ENCODE measurements at places on chromosomes 16 and 17.
A peak's percentile ranks its signal among the peaks of the same experiment; 100 is the strongest.

DNA sequence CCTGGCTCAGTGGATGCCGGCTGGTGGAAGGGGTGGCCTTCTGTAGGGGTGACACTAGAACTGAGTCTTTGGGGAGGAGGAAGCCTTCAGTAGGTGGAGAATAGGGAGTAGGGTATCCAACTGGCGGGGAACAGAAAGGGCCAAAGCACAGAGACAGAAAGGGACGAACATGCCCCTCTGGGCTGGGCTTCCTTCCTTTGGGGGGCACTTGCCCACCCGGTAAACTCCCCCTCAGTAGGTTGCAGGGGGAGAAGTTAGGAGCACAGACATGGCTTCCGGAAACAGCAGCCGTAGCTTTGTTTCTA is 774 bp downstream of the ENGASE start:
- DNase-seq = peak; percentile 19

- DNase-seq = no peak
Measured at GRCh38 chr16:83630979-83631378, 176.8 kb upstream of the HSBP1 start.

GRCh38 chr17:33229499-33229898 is 63.6 kb downstream of the ASIC2 start:
- no peak for DNase-seq

- no peak for DNase-seq
Measured at GRCh38 chr17:12909046-12909445, 108.8 kb downstream of the ELAC2 start.

GRCh38 chr16:1416521-1416941 is 2.0 kb upstream of the UNKL start:
- no peak for DNase-seq

GRCh38 chr16:89176147-89176690 is 4.7 kb downstream of the CDH15 start:
- DNase-seq = no peak

- DNase-seq = no peak
Measured at GRCh38 chr16:71426069-71426879, 15.6 kb downstream of the TLE7 start.

DNA sequence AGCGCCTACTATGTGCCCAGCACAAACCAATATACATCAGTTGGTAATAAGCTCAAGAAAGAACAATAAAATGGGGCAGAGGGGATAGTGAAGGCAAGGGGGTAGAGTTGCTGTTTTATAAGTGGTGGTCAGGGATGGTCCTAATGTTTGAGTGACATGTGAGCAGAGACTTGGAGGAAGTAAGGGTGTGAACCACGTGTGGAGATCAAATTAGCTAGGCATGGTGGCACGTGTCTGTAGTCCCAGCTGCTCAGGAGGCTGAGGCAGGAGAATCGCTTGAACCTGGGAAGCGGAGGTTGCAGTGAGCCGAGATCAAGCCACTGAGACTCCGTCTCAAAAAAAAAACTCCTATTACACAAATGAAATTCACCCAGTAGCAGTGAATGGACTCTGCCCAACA is 56.5 kb downstream of the IRX6 start:
- DNase-seq = no peak

DNA sequence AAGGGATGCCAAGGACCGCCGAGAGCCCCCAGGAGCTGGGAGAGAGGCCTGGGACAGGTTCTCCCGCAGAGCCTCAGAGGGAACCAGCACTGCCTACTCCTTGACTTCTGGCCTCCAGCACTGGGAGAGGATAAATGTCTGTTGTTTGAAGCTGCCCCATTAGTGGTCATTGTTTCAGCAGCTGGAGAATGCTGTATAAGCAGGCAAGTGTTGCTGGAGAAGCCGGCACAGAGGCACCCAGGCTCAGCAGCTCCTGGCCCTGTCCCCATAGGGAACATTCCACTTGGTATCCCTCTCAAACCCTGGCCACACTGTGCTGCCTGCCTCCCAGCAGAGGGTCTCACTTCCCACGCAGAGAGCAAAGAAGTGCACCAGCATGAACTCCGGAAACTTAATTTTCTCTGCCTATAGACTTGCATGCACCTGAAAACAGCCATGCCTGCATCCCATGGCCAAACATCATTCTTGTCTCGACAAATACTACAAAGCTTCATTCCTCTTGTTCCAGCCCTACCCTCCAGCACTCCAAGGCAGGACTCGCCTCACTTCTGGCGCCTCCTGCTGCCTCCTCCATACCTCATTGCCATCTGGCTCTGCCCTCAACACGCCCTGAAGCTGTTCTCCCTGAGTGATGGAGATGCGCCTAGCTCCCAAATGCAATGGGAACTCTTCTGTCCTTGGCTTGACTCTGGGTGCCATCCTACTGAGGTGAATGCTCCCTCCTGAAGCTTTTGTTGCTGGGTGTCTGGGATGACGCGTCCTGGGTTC is 88.1 kb downstream of the DNAH17 start:
- DNase-seq = no peak

DNA sequence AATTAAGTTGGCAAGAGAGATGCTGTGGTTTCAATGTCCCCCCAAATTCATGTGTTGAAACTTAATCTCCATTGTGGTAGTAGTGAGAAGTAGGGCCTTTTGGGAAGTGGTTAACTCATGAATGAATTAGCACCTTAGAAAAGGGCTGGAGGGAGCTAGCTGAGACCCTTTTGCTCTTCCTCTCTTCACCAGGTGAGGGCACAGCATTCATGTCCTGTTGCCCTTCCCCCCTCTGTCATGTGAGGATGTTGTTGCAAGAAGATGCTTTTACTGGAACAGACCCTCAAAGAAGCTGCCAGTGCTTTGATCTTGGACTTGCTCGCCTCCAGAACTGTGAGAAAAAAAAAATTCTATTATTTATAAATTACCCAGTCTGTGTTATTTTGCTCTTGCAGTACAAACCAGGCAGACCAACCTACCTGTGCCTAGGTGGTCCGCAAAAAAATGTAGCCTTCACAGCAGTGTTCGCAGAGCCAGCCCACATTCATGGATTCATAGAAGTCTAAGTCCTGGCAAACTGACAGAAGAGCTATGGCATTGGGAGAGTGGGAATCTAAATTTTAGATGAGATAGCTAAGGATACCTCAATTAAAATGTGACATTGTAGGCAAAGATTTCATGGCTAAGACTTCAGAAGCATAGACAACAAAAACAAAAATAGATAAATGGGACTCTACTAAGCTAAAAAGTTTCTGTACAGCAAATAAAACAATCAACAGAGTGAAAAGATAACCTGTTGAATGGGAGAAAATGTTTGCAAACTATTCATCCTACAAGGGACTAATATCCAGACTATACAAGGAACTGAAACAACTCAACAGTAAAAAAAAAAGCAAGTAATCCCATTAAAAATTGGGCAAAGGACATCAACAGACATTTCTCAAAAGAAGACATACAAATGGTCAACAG is 32.0 kb upstream of the ABCA5 start:
- DNase-seq = no peak

DNA sequence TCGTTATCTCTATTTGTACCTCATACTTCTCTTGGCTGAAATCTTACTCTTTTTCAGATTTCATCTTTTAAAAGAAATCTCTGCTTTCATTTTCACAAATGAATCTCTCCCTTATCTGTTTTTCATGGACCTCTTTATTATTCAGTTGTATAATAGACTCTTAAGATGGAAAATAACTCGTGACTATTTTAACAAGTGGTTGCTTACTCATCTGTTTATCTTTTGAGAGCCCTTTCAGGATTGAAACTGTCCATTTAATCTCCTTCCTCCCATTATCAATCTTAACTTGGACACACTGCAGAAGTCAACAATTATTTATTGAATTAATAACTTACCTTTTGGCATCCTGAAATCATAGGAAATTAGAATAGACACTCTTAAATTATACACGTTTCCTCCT is 68.8 kb downstream of the ABCA8 start:
- no peak for DNase-seq

- no peak for DNase-seq
Measured at GRCh38 chr16:15609286-15609649, 33.7 kb downstream of the MARF1 start.

GRCh38 chr16:63130942-63131341 is 1094.7 kb upstream of the CDH8 start:
- no peak for DNase-seq

- no peak for DNase-seq
Measured at GRCh38 chr17:57136355-57136754, 51.3 kb downstream of the AKAP1 start.

DNA sequence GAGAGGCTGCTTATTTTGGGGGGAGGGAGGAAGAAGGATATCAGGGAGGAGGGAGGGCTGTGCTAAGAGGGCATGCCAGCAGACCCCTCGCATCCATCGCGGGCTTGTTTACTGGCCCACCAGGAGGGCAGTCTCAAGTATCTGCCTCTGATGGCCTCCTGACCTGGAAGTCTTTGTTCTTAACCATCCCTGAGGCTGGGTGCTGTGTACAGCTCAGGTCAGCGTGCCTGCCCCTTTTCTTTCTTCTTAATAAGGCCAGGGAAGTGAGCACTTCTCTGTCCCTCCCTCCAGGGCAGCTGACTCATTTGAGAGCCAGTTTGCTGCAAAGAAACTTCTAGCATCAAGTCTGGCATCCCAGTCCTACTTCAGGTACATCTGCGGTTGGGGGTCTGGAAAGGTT is 157.0 kb downstream of the CCDC182 start:
- DNase-seq = no peak

- no peak for DNase-seq
Measured at GRCh38 chr17:2361010-2361760, 23.9 kb downstream of the SGSM2 start.

GRCh38 chr16:75103994-75104393 is 12.6 kb downstream of the LDHD start:
- no peak for DNase-seq

DNA sequence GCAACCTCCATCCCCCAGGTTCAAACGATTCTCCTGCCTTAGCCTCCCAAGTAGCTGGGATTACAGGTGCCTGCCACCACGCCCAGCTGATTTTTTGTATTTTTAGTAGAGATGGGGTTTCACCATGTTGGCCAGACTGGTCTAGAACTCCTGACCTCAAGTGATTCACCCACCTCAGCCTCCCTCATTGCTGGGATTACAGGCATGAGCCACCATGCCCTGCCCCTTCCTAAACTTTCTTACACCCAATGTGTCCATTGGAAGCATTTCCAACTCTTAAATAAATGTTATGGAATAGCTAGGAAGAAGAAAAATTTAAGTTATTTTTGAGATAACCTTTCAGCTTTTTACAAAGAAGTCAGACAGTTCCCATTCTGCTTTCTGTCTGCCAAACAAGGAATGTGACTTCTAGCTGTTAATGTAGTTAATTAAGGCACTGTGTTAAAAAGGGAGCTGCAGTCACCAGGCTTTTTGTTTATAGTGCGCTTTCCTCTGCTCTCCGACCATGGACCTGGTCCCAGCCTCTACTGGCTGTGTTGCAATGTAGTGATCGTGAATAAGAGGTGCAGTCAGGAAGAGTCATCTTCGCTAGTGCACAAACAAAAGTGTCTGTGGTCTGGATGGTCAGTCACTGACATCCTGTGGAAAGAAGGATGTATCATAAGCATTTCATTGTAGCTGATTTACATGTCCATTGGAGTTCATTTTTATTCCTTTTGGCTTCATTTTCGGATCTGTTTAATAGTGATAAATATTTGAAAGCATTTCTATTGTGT is 39.7 kb downstream of the USP10 start:
- DNase-seq = no peak

- DNase-seq = no peak
Measured at GRCh38 chr17:622356-622755, 92.3 kb downstream of the VPS53 start.

- DNase-seq = no peak
Measured at GRCh38 chr17:10815319-10815718, 11.4 kb upstream of the TMEM238L start.

- DNase-seq = no peak
Measured at GRCh38 chr17:41937970-41938954, 7.8 kb downstream of the ODAD4 start.

DNA sequence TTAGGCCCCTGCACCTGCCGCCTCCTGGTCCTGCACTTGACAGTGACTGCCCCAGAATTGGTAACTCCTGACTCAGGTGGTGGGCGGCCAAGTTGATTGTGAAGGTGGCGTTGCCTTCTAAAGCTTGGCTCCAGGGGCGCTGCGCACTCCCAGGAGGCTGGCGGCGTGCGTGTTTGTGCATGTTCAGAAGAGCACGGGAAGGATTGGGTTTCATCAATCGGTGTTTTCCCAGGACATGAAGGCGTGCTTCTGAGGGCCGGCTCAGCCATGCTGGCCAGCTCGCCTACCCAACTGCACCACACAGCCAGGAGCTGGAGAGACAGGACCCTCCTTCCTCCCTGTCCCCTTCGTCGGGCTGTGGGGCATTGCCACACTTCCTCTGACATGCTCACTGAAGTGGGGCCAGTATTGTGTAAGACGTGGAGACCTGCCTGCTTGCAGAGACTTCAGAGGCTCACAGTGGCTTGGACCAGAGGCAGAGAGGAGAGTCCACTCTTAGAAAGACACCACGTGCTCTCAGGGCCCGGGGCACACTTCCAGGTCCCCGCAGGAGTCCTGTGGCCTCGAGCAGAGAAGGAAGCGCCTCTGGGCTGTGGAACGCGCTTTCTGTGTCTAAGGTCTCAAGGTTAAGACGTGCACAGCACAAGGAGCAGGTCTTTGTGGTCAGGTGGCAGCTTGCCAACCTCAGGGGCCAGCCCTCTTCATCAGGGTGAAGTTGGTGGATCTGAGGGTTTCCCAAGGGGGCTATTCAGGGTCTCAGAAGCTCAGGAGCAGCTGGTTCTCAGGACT is 2.8 kb downstream of the RAB40C start:
- DNase-seq = no peak

DNA sequence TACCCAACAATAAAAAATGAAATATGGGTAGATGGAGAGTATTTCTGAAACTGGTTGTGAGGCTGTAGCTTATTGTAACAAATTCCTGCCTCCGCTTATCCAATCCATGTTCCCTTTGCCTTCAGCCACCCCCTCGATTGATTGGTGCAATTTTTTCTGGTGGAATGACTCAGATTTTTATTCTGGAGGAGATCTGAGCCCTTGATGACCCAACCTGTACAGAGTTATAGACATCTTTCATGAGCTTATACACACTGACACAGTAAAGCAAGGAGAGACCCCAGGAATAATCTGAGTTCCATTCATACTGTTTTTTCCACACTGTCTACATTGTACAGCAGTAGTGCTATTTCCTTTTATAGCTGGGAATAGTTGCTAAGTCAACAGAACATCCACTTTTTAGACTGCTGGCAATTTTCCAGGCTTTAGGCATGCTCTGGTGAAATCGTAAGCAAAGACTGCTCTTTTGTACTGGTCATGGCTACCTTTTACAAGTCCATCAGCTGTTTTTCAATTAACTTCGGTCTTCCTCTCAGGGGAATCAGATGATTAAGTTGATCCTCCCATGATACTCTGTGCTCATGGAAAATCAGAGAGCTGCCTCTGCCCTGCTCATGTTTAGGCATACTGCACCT is 30.1 kb downstream of the CCL4 start:
- no peak for DNase-seq

All from naive B cell (primary cell).